Retinal pigment epithelial cell (primary cell): ENCODE measurements at places on chromosomes 2 and 18.

DNA sequence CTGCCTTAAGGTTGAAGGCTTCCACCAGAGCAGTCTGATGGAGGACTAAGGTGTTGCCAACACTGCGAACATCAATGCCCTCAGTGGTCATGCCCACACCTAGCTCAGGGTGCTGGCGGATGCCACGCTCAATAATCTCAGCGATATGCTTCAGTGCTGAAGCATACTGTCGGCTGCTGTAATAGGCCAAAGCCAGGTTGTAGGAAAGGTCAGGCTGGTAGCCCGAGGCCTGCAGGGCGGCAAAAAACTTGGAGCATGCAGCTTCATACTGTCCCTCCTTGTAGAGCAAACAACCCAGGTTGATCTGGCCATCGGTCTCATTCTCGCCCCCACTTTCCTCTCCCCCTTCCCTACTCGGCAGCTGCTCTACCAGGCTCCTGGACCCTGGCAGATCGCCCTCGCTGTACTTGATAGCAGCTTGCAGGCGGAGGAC, 159.4 kb downstream of the AGPS start:
- no peak for DNase-seq

DNA sequence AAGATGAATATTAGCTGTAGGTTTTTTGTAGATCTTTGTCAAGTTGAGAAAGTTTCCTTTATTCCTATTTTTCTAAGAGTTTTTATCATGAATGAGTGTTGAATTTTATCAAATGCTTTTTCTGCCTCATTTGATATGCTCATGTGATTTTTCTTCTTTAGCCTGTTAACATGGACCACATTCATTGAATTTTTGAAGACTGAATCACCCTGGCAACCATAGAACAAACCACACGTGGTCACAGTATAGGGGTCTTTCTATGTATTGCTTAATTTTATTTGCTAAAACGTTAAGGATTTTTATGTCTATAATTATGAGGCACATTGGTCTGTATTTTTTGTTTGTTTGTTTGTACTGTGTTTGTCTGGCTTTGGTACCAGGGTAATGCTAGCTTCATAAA, 201.7 kb upstream of the CWC22 start:
- DNase-seq, result peak; percentile 71

DNA sequence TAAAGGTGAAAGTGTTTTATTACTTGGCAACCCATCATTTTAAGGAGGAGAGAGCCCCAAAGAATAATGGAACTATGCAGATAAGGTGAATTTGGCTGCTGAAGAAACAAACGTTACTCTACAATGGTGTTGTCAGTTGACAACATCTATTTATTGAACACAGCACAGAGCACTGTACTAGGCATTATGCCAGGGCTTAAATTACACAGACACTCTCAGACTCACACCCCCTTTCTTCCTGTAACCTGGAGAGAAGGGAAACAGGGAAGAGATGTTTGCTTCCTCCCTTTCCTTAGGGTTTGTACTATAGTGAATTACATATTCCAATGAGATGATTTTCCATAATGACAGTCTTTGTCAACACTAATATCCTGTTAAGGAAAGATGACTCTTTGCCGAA, 94.0 kb upstream of the ATP5MC3 start:
- no peak for DNase-seq

GRCh38 chr2:198254536-198255090, 450.2 kb downstream of the PLCL1 start:
- no peak for DNase-seq

DNA sequence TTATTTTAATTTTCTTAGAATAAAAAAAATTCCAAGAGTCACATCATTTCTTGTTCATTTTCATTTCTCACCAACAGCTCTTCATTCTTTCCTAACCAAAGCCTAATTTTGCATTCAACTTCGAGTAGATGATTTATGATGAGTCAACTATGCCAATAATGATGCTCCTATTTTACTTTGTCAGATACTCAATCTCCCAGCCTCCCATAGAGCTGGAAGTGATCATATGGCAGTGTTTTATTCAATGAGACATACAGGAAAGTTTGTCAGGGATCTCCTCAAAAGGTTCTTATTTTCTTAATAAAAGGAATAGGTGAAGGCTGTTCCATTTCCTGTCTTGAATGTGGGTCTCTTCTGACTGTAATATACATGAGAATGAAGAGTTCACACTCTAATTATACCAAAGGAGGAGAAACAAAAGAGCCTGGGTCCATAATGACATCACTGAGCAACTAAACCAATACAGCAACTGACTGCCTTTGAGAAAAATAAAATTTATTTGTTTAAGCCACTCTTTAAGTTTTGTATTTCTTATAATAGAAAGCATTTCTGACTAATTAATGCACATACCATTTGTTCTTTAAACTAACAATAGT, 231.2 kb upstream of the CYP26B1 start:
- no peak for DNase-seq

DNA sequence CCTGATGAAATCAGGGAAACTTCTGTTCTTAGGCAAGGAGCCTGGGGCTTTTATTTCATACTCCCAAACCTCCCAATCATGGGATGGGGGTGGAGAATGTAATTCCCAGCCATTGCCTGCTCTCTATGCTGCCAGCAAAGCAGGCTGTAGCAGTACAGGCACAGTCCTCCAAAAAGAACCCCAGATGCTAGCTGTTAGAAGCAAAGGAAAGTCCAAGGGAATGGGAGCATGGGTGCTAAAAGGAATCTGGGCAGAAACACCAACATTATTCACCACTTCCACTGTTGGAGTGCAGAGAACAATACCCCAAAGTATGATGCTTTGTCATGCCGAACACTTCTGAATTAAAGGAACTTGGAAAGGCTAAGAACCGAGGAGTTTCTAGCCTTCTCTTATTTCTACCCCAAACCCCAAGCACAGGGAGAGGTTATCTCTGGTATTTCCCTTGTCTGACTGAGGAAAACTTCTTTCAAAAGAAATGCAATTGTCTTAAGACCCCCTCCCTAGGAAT, 24.7 kb downstream of the MDH1 start:
- DNase-seq, result no peak

GRCh38 chr18:80252136-80252535, 4.8 kb upstream of the PARD6G start:
- peak; percentile 37 for DNase-seq

GRCh38 chr2:239106314-239106908, 258.5 kb downstream of the TWIST2 start:
- peak; percentile 5 for DNase-seq

DNA sequence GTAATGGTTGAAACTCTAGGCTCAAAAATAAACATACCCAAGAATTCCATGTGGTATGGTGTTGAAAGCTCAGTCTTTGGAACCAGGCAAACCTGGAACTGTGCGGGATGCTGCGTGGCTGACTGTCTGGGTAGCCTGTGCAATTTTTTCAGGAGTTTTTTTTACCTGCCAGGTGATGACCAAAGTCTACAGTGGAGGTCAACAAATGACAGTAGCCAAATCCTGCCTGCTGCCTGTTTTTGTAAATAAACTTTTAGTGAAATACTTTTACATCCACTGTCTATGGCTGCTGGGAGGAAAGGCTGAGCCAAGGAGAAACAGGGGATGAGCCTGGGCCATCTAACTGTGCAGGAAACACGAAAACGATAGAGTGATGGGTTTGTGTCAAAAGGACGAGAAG, 240.6 kb downstream of the PIEZO2 start:
- no peak for DNase-seq

DNA sequence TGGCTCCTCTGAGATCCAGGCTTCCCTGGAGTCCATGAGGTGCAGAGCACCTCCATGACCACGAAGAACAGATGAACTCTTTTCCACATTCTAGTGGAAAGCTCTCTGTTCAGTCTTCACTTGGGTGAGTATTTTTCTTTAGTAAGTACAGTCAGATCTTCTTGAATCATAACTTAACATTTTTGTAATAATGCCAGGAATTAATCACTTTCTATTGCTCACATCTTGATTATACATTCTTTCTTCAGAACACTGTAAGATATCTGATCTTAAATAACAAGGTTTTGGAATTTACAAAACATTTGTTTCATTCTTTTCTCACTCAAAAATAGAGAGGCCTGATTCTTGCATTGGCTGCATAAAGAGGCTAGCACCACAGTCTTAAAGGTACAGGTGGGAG, 45.4 kb upstream of the RND3 start:
- peak; percentile 75 for DNase-seq

GRCh38 chr2:112332123-112332696, 56.8 kb downstream of the ZC3H6 start:
- no peak for DNase-seq
